ENCODE measurements at places on chromosomes 2 and 18.

- no peak for DNase-seq
Observed at GRCh38 chr2:190837952-190838361, 42.7 kb upstream of the GLS start.

DNA sequence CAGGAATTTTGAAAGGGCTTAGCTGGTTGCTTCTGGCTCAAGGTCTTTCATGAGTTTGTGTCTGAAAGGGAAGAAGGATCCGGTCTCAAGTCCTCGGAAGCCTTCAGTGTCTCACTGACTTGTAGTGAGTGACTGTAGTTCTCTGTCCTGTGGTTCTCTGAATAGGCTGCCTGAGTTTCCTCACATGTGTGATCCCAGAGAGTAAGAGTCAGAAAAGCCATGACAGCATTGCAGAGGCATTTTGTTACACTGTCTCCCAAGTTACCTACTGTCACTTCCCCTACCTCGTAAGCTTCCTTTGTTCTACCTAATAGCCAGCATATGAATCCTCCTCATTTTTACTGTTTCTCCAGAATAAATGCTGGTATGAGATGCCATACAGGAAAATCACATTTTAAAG lies 709.1 kb upstream of the CHAC2 start:
- DNase-seq = no peak

GRCh38 chr2:234812851-234813250 lies 139.0 kb upstream of the SH3BP4 start:
- no peak for DNase-seq

- DNase-seq = no peak
Observed at GRCh38 chr2:199108056-199108455, 349.7 kb downstream of the SATB2 start.

DNA sequence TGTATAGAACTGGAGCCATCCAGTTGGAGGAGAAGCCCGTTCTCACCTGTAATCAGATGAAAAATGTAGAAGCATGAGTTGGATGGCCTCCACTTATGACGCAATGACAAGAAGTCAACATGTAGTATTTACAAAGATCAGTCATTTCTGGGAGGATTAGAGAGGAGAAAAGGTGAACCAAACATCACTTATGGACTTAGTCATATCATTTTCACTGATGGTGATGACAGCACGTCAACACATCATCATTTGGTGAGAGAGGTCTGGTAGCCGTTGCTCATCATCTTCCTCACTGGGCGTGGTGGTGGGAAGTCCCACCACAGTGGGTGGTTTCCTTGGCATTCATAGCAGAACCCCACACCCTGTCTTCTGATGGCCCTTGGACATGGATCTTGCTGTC lies 264.2 kb upstream of the EPAS1 start:
- no peak for DNase-seq

DNA sequence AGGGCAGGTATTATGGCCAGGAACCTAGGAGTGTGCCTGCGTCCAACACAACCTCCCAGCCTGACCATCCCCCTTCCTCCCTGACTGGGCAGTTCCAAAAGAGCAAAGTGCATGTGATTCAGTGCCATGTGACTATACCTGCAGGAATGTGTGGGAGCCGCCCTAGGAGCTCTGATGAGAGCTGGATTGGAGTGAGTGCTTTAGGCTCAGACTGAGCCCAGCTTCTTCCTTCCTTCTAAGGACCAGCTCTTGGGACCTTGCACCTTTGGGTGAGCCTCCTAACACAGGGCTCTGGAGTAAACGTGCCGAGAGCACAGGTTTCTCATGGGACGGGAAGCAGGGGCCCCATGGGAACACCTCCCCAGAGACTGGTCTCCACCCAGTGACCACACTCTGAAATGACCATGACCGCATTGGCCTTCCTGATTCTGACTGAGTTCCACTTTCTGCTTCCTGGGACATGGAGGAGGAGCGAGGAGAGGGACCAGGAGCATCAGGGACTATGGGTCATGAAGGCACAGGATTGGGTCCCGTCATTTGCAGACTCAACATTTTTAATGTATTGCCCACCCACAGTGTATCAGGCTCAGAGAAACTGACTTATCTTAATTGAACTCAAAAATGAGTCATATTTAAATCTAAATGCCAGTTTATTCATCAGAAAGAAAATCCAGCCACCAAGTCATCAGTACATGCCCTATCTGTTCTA lies 87.8 kb upstream of the BCL2L11 start:
- DNase-seq = peak; percentile 49

DNA sequence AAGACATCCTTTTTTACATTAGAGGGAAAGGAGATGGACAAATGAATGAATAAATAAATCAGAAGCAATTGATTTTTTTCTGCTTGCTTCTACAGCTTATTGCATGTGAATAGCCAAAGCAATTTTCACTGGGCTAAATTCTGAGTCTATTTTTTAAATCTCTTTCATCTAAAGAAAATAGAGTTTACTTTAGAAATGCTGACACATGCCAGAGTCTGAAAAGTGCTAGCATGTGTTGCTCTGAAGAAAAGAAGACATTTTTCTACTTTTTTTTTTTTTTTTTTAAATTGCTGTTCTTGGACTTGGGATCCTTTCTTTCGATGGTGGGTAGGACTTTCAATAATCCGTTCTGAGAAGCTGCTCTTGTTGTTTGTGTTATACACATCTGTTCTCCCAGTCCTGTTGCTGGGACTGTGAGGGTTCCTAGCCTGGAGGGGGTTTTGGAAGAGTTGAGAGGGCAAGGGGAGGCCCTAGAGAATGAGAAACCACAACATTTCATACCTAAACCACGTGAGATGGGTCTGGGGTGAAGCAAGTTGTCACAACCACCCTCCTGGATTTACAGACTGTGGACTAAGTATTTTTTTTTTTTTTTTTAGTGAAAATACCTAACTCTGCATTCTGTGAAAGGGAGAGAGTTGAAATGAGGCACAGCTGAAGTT lies 193.5 kb downstream of the PRKCE start:
- no peak for DNase-seq

DNA sequence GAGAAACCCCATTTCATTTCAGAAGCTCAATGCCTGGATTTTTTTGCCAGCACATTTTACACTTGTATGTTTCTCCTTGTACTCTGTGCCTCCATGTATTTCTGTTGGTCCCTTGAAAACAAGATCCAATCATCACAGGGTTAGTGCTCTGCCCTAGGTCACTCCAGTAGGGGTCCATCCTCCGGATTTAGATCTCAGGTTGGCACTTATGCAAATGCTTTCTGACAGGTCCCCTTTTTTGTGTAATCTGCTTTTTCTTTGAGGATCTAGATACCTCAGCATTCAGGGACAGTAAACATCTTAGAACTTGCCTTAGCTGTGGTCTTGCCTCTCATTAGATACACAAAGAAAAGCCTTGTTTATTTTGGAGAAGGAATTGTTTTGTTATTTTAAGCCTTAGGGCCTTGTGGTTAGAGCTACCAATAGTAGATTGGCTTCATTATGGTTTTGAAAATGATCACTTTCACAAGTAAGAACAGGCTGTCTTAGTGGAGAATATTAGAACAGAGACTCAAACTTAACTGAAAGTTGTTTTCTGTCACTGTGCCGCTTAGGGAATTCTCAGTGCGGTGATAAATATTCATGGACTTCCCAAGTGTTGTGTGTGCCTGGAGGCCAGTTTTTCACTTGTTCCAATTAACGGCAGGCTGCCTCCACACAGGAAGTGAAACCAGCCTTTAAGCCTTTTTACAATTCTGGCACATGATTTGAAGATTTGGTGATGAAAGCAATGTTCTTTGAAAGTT lies 7.8 kb downstream of the MERTK start:
- no peak for DNase-seq

- DNase-seq = no peak
Observed at GRCh38 chr2:221428896-221429295, 143.2 kb downstream of the EPHA4 start.
